ENCODE measurements at places on chromosomes 7 and 10.

- DNase-seq: no peak
Observed at GRCh38 chr7:23346316-23346715, 47.2 kb downstream of the MALSU1 start.

DNA sequence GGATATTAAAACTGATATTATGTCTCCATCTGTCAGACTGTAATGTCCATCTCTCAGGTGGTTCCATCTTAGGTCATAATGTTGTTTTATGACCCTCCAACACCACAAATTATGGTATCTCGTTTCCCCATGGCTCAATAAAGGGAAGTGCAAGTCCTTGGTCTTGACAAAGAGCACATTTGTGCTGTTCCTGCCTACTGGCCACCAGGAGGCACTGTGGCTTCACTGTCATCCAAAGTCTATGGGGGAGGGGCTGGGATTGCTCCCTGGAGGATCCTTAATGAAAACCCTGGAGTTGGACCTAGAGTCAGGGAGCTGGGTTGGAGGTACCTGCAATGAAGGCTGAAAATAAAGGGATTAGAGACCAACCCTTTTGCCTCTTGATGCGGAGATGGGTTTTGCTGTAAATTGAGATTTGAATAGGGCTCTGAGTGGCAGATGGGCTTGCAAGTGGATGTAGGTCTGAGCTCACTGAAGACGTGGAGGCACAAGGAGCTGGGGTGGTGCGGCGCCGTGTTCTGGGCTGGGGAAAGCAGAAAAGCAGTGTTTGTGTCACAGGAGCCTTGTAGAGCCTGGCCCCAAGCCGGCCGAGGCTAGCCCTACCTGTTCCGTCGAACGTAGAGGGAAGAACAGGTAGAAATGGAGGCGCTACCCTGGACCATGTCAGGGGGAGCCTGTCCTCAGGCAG is 180.5 kb upstream of the PRSS58 start:
- DNase-seq: no peak

GRCh38 chr7:2666155-2666554 is 21.8 kb upstream of the AMZ1 start:
- DNase-seq: no peak

- no peak for DNase-seq
Observed at GRCh38 chr10:62761115-62761514, 43.4 kb upstream of the ADO start.

GRCh38 chr7:81925530-81925929 is 155.7 kb upstream of the HGF start:
- no peak for DNase-seq

GRCh38 chr10:4532976-4533375 is 293.0 kb upstream of the AKR1E2 start:
- no peak for DNase-seq

DNA sequence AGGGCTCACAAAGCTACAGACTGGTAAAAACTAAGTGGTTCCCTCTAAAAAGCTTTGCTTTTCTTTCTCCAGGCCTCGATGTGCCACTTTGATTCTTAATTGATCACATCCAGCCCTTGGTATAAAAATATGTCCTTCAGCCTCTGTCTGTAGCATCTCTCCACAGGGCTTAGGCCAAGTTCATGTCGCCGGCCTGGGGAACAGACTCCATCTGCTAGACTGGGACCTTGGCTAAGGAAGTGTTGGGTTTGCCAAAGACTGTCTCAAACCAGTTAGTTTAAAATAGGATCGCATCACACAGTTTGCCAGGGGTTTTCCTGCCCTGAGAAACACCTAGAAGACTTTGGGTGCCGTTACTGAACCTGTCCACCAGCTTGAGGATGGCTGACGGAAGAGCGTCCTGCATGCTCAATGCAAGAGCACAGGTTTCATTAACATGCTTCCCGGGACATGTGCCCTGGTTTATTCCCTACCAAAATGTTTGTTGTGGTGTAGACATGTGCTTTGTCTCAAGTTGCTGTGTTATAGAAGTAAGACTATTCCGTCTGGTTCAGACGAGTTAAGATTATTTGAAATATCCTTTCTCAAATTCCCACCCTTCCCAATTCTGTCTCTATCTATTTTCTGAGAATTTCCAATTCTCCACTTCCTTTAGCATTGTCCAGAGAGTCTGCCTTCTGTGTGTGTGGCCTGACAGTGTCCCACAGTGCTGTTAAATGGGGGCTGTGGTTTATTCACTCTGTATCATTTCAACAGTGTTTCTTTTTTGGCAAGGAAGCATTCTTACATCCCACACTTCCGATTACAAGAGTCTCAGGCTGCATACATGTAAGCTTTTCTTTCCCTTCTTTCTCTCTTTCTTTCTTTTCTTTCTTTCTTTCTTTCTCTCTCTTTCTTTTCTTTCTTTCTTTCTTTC is 334.7 kb downstream of the INHBA start:
- no peak for DNase-seq

GRCh38 chr7:110534241-110534931 is 556.5 kb upstream of the LRRN3 start:
- DNase-seq: no peak

DNA sequence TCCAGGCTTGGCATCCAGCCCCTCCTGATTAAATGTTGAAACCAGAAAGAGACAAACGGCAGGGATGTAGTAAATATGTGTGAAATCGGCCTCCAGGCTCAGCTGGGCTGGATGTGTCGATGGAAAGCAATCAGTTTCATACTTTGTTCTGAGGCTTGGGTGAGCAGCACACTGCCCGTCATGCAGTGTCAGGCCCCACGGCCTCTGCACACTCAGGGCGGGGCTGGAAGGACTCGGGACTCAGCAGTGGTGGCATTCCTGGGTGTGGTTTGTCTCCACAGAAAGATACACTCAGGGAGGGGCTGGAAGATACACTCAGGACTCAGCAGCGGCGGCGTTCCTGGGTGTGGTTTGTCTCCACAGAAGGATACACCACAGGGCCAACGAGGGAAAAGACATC is 22.0 kb downstream of the ADGRA1 start:
- no peak for DNase-seq

All from stimulated activated CD8-positive, alpha-beta memory T cell treated with anti-CD3 and anti-CD28 coated beads, Interleukin-2, amount 100 ng/mL, for 1 hour (primary cell).